ENCODE measurements at places on chromosomes 5 and 9.

GRCh38 chr5:110258460-110259216 is 467.8 kb downstream of the TMEM232 start:
- H3K4me1 ChIP-seq = no peaks in the 10 kb centered on the region
- H3K27me3 ChIP-seq = no peaks in the 10 kb centered on the region
- no peak overlapping the region for H3K27ac ChIP-seq
- DNase-seq = no peak
- no peak overlapping the region for H3K4me3 ChIP-seq
- no peaks in the 10 kb centered on the region for H3K36me3 ChIP-seq

DNA sequence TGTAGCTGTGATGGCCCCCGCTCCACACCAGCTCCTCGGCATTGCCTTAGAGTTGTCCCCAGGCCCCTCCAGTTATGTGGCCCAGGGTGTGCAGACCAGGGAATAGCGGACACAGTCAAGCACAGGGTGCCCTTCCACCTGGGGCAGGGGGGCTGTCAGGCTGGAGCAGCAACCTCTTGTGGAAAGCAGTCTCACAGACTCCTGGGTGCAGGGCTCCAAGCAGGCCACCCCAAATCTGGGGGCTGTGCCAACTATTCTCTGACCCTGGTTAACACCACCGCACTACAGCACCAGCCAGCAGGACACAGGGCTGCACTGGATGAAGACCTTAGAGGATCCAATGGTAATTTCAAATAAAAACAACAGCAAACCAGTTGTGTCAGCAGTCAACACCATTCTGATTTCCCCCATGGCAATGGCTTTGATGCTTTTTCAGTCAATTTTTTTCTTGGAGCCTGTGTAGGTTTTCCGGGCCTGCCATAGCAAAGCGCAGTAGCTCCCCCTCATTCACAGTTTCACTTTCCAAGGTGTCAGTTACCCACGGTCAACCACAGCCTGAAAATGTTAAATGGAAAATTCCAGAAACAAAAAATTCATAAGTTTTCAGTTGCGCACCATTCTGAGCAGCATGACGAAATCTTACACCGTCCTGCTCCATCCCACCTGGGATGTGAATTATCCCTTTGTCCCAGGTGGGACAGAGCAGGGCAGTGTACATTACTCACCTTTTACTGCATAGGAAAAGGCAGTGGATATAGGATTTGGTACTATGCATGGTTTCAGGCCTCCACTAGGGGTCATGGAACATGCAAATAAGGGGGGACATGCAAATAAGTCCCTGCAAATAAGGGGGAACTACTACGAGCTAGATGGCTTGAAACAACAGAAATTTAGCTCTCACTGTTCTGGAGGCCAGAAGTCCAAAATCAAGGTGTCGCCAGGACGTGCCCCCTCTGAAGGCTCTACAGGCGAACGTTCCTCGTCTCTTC is 49.0 kb downstream of the C5orf15 start:
- H3K4me3 ChIP-seq = no peak overlapping the region
- no peak for DNase-seq
- no peaks in the 10 kb centered on the region for H3K27me3 ChIP-seq
- H3K36me3 ChIP-seq = no peaks in the 10 kb centered on the region

GRCh38 chr9:116154976-116155697 is 1.5 kb downstream of the PAPPA start:
- H3K36me3 ChIP-seq = no peaks in the 10 kb centered on the region
- H3K4me3 ChIP-seq = no peak overlapping the region
- peaks cover 34% of the 10 kb centered on the region for H3K27me3 ChIP-seq
- no peaks in the 10 kb centered on the region for H3K4me1 ChIP-seq
- DNase-seq = no peak

GRCh38 chr5:76808141-76808691 is 10.6 kb upstream of the F2RL1 start:
- H3K4me1 ChIP-seq = no peaks in the 10 kb centered on the region
- H3K27me3 ChIP-seq = no peaks in the 10 kb centered on the region
- H3K4me3 ChIP-seq = no peak overlapping the region
- DNase-seq = no peak
- H3K36me3 ChIP-seq = no peaks in the 10 kb centered on the region

DNA sequence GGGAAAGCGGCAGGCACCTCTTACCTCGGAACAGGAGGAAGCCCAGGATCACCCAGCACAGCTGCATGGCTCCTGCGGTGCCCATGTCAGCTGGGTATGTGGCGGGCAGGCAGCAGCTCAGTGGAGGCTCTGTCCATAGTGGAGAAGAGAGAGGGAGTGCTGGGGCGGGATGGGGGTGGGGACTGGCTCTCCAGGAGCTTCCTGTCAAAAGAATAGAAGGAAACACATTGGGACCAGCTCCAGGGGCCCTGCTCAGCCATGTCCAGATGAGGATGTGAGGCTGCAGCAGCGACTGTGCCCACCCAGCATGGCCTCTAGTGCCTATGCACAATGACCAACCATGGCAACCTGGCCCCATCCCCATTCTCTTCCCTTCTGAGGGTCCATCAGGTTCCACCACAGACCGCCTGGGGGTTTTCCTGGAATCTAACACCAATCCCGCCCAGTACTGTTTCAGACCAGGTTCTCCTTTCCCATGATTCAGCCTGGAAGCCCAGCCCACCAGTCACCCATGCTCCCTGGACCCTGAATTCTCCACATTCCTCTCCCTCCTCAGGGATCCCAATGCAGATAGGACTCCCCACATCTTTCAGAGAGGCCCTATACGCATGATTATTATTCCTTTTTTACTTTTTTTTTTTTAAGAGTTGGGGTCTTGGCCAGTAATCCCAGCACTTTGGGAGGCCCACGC is at the start of gene ECSCR:
Gene ECSCR (minus strand): TSS at position 158 of the 691 bp plus-strand sequence. CDS start 73 bp downstream, at position 85.
- no peaks in the 10 kb centered on the region for H3K27me3 ChIP-seq
- no peaks in the 10 kb centered on the region for H3K36me3 ChIP-seq
- H3K27ac ChIP-seq = no peak within 1 kb of the TSS
- no peak within 1 kb of the TSS for H3K4me3 ChIP-seq

DNA sequence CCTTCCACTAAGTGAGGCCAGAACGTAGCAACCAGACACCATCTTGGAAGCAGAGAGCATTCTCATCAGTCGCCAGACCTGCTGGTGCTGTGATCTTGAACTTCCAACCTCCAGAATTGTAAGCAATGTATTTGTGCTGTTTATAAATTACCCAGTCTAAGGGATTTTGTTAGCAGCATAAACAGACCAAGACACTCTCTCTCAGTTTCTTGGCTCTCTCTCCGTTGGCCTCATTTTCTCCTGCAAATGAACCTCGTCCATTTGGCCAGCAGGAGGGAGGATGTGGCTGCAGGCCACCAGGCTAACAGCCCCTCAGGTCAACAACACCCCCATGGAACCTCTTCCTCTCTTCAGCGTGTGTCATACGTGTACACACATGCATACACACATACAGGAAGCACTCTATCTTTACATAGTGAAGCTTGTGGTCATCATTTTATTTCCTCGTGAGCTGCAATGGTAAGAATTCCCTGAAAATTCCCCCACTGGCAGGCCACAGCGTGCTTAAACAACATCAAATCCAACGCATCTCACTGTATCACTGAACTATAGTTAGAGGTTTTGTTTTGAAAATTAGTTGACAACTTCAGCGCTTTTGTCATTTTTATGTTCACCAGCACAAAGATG is 62.8 kb upstream of the PPP1R26 start:
- H3K36me3 ChIP-seq = no peaks in the 10 kb centered on the region
- H3K27ac ChIP-seq = no peak overlapping the region
- no peak for DNase-seq
- no peak overlapping the region for H3K4me3 ChIP-seq
- no peaks in the 10 kb centered on the region for H3K27me3 ChIP-seq

- H3K27me3 ChIP-seq = no peaks in the 10 kb centered on the region
- no peak overlapping the region for H3K27ac ChIP-seq
- H3K36me3 ChIP-seq = peaks cover 7% of the 10 kb centered on the region
- no peak overlapping the region for H3K4me3 ChIP-seq
- peaks cover 13% of the 10 kb centered on the region for H3K4me1 ChIP-seq
Observed at GRCh38 chr9:77964258-77964657, 67.4 kb downstream of the GNAQ start.

DNA sequence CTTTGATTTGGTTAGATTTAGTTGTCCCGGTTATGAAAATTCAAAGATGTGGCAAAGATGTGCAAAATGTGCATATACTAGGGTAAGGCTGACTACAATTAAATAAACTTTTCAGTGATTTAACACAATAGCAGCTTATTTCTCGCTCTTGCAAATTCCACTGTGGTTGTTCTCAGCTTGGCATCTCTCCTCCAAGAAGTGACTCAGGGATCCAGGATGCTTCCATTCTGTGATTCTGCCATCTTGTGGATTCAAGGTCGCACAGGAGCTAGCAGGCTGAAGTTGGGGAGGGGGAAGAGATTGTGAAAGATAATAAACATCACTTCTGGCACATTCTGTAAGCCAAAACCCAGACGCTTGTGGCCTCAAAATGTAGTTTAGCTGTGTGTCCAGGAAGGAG is 60.1 kb upstream of the TGFBR1 start:
- no peak overlapping the region for H3K4me3 ChIP-seq
- H3K4me1 ChIP-seq = no peaks in the 10 kb centered on the region
- no peak overlapping the region for H3K27ac ChIP-seq
- no peaks in the 10 kb centered on the region for H3K27me3 ChIP-seq

All from CD4-positive, CD25-positive, alpha-beta regulatory T cell (primary cell).